ENCODE measurements at places on chromosomes 1 and 21.
A peak's percentile ranks its signal among the peaks of the same experiment; 100 is the strongest.

- no peak for DNase-seq
These were observed 36.3 kb downstream of the ANKRD13C start for GRCh38 chr1:70318191-70318590.

DNA sequence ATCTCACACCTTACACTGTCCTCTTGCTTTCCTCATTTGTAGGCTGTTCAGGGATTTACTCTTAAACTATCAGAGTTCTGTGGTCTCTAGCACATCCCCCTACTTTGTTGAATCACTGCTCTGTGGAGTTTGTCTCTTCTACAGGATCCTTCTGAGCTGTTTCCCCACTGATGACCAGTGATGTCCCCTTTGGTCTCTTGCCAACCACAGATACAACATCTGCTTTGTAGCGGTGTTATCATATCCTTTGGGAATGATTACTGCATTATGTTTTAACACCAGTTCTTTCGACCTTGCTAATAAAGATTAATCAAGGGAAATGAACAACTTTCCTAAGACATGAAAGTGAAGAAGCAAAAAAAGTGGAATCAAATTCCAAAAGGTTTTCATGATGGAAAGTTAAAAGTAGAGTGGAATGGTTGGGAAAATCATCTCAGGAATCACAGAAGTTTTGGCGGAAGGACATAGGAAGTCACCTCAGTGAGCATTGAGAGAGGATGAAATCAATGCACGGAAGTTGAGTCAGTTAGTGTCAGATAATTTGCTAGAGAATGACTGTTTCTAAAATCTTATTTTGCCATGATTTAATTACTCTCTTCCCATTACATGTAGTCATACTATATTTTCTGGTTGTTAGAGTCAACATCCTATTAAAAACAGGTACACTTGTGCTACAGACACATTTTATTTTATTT, 11.2 kb downstream of the OR10K2 start:
- no peak for DNase-seq

DNA sequence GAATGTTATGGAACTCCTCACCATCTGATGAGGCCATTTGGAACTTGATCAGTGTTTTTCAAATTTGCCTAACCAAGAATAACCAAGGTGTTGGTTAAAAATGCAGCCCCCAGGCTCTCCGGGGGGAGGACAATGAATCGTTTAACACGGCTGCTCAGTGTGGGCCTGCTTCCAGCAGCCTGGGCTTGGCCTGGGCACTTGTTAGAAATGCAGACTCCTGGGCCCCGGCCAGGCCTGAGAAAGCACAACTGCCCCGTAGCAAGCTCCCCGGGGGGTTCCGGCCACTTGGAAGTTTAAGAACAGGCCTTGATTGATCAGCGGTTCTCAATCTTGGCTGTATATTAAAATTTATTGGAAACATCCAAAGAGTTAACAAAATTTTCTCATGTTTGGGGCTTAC, 22.8 kb upstream of the C2CD2 start:
- DNase-seq, result no peak

DNA sequence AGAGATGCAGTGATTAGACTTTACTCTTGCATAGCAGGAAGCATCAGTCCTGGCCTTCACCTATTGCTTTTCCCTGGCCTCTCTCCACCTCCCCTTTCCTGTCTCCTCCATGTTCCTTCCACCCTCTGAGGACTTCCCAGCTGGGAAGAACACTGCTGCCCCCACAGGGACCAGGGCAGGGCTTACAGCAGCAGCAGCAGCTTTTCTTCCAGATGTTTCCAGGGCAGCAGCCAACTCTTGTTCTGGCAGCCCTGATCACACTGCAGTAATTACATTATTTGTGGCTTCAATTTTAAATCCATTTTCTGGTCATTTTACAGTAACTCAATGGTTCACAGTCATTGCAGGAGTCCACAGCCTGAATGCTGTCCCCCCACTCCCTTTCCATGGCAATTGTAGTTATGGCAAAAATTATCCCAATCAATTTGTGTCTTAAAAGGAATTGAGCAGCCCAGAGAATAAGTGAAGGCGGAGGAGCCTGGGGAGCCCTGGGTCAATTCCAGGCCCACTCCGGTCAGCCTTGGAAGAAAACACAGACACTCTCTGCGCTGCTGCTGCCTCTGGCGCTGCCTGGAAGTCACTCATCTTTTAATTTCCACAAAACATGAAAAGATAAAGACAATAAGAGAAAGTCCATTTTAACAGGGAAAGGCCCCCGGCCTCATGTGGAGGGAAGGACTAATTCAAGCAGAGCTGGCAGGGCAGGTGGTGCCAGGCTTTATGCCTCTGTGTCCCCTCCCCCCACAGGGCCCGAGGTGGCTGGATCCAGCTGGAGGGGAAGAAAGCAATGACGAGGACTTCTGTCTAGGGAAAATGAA, 148.6 kb downstream of the GRIK3 start:
- DNase-seq, result no peak

- no peak for DNase-seq
These were observed 1.8 kb upstream of the GBP5 start for GRCh38 chr1:89274411-89274857.

GRCh38 chr1:217919683-217920388, 288.7 kb downstream of the SPATA17 start:
- no peak for DNase-seq

- DNase-seq, result peak; percentile 75
These were observed 17.1 kb upstream of the EPHA2 start for GRCh38 chr1:16172964-16173446.

- DNase-seq, result no peak
These were observed 1478.0 kb downstream of the NCAM2 start for GRCh38 chr21:22476214-22476613.

DNA sequence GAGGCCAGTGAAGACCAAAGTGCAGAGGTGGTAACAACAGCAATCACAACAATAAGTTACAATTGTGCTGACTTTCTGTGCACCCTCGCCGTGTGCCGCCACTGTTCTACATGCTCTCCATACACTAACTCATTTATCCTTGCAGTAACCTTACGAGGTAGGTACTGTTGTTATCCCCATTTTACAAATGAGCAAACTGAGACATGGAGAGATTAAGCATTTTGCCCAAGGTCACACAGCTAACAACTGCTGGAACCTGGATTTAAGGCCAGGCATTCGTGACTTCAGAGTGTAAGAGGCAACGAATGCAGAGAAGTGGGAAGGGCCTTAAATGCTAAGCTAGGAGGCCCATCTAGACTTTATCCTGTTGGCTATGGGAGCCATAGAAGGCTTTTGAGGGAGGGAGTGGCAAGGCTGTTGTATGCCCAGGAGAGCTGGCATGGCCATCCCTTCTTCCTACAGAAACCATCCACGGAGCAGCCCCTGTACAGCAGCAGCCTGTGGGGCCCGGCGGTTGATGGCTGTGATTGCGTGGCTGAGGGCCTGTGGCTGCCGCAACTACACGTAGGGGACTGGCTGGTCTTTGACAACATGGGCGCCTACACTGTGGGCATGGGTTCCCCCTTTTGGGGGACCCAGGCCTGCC, 36.6 kb downstream of the AZIN2 start:
- DNase-seq, result no peak

GRCh38 chr1:79737193-79737592, 730.7 kb upstream of the ADGRL4 start:
- DNase-seq, result no peak

GRCh38 chr1:168917796-168918195, 188.7 kb upstream of the ATP1B1 start:
- DNase-seq, result no peak

DNA sequence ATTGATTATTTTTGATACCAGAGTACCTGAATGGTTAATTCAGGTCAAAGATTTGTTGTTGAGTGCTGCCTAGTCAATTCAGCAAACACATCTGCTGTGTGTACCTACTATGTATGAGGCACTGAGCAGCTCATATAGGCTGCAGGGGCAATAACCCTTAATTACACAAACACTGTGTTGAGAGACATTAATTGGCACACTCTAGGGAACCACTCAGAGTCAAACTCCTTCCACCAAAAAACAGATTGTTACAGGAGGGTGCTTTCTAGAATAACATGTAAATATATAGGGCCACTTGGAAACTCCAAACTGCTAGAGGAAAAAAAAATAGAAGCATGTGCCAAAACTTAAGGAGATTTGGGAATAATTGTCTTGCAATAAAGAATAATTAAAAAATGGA, 31.3 kb downstream of the UBE2U start:
- DNase-seq, result no peak

DNA sequence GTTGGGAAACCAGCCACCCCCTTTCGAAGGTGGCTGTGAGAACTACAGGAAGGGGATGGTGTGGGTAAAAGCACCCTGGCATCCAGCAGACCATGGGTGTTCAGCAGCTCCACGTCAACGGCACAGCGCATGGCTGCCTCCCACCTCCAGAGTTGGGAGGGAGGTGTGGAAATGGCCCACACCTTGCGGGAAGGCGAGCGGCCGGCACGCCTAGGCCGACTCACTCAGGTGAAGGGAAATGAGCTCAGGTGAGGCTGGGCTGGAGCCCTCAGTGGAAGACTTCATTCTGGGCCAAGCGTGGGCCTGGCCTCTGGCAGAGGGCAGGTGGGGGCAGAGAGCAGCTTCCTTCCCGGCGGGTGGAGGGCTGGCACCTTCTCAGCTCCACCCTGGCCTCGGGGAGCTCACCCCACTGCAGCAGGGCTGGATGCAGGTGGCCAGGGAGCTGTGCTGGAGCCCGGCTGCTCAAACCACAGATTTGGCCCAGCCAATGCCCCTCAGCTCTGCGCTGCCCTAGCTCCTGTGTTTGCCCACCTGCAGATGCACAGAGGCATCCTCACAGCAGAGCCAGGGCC, 24.8 kb upstream of the ALDH4A1 start:
- DNase-seq, result no peak

- no peak for DNase-seq
These were observed 3.6 kb downstream of the KCNJ6 start for GRCh38 chr21:37912616-37913015.

DNA sequence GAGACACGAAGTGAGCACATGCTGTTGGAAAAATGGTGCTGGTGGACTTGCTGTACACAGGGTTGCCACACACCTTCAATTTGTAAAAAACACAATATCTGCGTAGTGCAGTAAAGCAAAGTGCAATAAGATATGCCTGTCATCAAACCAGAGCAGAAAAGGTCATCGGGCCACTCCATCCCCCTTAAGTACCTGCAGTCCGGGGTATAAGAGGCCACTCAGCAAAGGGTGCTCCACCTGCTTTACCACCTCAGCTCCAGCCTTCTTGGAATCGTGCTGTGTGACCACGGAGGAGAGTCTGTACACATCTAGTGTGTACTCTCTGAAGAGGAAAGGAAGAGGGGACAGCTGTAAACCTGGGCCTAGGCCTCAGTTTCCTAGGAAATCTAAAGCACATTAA, 10.9 kb downstream of the YARS1 start:
- no peak for DNase-seq

GRCh38 chr1:247681288-247681897, 1.9 kb upstream of the OR13G1 start:
- peak; percentile 21 for DNase-seq

DNA sequence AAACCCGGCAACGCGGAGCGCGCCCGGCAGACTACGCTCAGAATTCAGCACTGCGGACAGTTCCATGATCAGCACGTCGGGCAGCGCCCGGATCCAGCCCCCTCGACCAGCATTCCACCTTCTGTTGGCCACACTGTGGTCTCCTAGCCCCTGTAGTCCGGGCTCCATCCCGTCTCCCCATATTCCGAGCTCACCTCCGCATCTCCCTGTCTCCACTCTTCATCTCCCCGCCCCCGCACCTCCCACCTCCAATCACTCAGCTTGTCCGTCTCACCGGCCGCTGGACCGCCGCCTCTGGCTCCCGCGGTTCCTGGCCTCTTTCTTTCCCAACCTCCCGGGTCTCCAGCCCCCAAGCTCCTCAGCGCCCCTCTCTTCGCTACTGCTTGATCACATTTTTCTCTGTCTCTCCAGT, 500 bp downstream of the EPHA10 start:
- DNase-seq, result peak; percentile 7

GRCh38 chr1:72137656-72138055, 144.7 kb downstream of the NEGR1 start:
- no peak for DNase-seq

DNA sequence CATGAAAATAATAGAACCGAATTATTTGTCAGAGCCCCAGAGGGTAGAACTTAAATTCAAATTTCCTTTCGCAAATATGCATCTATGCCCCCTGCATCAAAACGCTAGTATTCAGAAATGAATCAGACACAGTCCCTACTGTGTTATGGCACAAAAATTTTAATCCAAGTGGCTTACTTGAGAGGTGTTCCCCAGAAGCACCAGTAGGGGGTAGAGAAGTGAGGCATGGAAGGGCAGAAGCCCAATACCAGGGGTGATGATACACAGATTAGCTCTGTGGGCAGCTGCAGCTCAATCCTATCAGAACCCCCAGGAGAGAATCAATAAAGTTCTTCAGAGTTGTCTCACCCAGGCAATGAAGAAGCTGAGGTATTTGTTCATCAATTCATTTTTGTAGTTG, 342.2 kb downstream of the OMA1 start:
- DNase-seq, result no peak

GRCh38 chr1:192485692-192486436, 89.7 kb upstream of the RGS1 start:
- no peak for DNase-seq

- no peak for DNase-seq
These were observed 248.3 kb downstream of the NUF2 start for GRCh38 chr1:163570071-163570470.

DNA sequence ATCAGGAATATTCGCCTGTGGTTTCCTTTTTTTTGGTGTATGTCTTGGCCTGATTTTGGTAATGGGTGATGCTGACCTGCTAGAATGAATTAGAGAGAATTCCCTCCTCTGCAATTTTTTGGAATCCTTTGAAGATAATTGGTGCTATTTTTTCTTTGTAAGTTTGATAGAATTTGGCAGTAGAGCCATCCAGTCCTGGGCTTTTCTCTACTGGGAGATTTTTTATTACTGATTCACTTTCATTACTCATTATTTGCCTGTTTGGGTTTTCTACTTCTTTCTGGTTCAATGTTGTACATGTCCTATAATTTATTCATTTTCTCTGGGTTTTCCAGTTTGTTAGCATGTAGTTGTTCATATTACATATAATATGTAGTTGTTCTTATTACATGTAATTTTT, 48.7 kb downstream of the NTMT2 start:
- DNase-seq, result no peak

GRCh38 chr1:211511947-211512346, 20.0 kb upstream of the RD3 start:
- no peak for DNase-seq

DNA sequence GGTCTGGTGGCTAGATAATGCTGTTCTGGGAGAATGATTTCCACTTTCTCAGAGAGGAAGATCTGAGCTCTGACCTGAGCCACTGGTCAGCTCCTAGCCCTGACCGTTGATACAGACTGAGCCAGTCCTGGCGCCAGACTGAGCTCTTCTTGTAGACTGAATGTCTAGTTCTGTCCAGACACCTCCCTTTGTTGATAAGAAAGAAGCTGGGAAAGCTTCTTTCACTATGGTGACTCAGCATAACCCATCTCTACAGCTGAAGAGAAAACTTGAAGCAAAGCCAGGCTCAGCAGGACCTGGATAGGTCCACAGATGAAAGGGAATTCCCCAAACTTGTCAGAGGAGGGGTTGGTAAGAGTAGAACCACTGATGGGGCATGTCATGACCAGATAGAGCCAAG, 9.9 kb upstream of the TRABD2B start:
- no peak for DNase-seq

DNA sequence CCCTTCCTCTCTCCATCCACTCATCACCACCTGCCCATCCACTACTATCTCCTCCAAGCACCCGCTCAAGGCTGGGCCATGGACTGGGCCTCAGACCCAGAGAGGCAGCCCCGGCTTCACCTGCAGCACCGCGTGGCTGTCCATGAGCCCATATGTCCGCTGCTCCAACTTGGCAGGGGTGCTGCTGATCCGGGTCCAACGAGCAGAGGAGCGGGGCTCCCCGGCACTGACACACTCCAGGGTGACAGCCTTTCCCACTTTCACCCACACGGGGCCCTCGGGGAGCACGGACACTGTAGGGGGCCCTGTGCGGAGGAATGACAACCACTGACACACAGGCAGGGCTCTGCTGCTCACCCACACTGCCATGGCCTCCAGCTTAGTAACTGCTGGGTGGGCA, 28.9 kb downstream of the LDLRAD2 start:
- DNase-seq, result no peak
